Activated T-helper 2 cell treated with anti-CD3 and anti-CD28 coated beads, Interferon-gamma antibody, Interleukin-2, Interleukin-4, amounts not matched to agents 10 μg/mL and 5 μg/mL and 100 μg/mL, durations not matched to agents 14 hours and 24 hours and 36 hours (primary cell): ENCODE measurements at places on chromosomes 5 and 9. TPM values are rescaled to one million over a fixed set of nuclear protein-coding genes. Genes with fewer than 3 reads are reported as not detected.

DNA sequence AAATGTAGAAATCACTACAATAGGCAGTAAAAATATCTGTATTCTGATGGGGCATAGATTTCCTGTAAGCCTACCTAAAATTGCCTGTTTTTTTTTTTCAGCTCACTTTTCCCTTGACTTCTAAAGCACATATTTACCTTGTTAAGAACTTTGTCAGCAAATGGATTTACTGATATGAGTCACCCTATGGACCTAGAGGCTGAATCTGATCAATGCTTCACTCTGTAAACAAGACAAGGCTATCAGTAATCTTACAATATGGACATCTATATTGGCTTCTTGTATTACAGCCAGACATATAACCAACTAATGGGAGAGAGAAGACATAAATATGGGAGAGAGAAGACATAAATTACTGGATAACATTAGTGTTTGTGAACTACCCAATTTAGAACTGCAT is 792.7 kb upstream of the CHD1 start:
- no peak overlapping the region for H3K27ac ChIP-seq
- H3K4me1 ChIP-seq: no peaks in the 10 kb centered on the region
- no peaks in the 10 kb centered on the region for H3K36me3 ChIP-seq
- no peak for DNase-seq

GRCh38 chr9:551986-552929 is 289.2 kb upstream of the DMRT1 start:
- no peak overlapping the region for H3K27ac ChIP-seq
- no peak overlapping the region for H3K4me3 ChIP-seq
- peaks cover 5% of the 10 kb centered on the region for H3K4me1 ChIP-seq
- peaks cover 10% of the 10 kb centered on the region for H3K27me3 ChIP-seq
- no peak for DNase-seq

- no peaks in the 10 kb centered on the region for H3K36me3 ChIP-seq
- no peak overlapping the region for H3K4me3 ChIP-seq
- no peaks in the 10 kb centered on the region for H3K27me3 ChIP-seq
Observed at GRCh38 chr9:8679371-8679822, 879.8 kb upstream of the DMAC1 start.

- no peak for DNase-seq
- no peaks in the 10 kb centered on the region for H3K4me1 ChIP-seq
- H3K27me3 ChIP-seq: no peaks in the 10 kb centered on the region
- no peak overlapping the region for H3K27ac ChIP-seq
Observed at GRCh38 chr9:13443346-13444244, 164.1 kb upstream of the MPDZ start.

The SLC44A1 gene
- 2.0 and 3.4 TPM in 2 replicates for total RNA-seq

- no peak for DNase-seq
- H3K27ac ChIP-seq: no peak overlapping the region
- peaks cover 5% of the 10 kb centered on the region for H3K4me1 ChIP-seq
- no peaks in the 10 kb centered on the region for H3K27me3 ChIP-seq
Observed at GRCh38 chr9:70438341-70438928, 24.0 kb upstream of the KLF9 start.

DNA sequence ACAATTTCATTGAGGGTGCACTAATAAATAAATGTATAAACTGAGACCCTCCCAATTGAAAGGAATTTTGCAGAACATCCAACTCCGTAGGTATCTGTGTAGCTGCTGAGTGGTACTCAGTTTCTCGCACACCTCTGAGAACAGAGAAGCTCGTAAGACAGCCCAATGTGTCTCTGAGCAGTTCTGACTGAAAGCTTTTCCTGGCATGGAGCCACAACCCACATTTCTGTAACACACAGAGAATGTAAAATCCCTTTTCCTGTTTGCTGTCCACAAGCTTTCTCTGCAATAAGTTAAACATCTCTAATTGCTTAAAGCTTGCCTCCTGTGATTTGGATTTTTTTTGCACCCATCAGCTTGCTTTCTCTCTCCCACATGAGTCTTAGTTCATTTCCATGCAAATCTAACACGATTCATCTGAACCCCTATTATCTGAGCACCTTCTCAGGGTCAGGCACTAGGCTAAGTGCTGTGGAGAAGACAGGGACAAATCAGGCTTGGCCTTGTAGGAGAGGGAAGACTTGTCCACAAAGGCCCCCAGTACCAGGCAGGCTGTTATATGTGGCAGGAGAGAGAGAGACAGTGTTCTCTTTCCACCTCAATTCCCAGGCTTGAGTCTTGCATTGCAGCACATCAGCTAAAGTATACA is 44.2 kb upstream of the COL15A1 start:
- H3K27ac ChIP-seq: no peak overlapping the region
- H3K4me3 ChIP-seq: no peak overlapping the region
- H3K4me1 ChIP-seq: no peaks in the 10 kb centered on the region
- no peaks in the 10 kb centered on the region for H3K36me3 ChIP-seq
- H3K27me3 ChIP-seq: peaks cover 8% of the 10 kb centered on the region
- no peak for DNase-seq

DNA sequence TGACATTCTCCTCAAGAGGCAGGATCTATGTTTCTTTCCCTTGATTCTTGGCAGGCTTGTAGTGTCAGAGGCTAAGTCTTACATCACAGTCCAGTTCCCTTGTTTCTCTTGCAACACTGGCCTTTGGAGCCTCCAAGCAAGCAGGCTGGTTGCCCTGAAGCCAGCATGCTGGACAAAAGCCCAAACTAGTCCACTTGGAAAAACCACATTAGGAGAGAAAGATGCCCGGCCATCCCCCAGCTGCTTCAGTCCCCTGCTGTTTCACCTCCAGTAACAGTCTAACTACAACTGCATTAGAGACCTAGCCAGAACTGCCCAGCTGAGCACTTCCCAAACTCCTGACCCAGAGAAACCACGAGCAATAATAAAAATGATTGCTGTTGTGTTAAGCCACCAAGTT is 87.6 kb downstream of the ADAMTS6 start:
- H3K36me3 ChIP-seq: no peaks in the 10 kb centered on the region
- no peak overlapping the region for H3K4me3 ChIP-seq
- H3K4me1 ChIP-seq: no peaks in the 10 kb centered on the region

The PDE6A gene
- total RNA-seq: not detected in 2 replicates
